Immature natural killer cell (primary cell): ENCODE measurements at places on chromosomes 4 and X. TPM values are rescaled to one million over a fixed set of nuclear protein-coding genes. Genes with fewer than 3 reads are reported as not detected.
A peak's percentile ranks its signal among the peaks of the same experiment; 100 is the strongest.

The CT47B1 gene
- not detected for polyA plus RNA-seq

The FABP2 gene
- not detected for polyA plus RNA-seq

The PCSK1N gene
- polyA plus RNA-seq = 0.32 TPM

The TFE3 gene
- polyA plus RNA-seq = 9.0 TPM

DNA sequence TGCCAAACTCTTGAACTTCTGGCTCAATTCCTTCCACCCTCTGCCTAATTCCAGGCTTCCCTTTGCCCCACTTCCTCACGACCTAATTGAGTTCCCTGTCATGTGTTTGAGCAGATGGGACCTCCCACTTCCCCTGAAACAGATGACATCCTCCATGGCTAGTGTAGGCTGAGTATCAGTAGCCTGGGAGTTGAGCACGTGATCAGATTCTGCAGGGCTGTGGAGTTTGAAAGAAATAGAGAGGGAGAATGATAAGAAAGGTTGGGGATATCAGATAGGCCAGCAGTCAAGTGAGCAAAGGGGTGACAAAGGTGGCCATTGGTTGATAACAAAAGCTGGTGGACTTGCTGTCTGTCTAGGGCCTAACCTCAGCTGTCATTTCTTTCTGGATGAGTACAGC is 18.8 kb upstream of the NWD2 start:
- H3K27ac ChIP-seq = no peak overlapping the region
- H3K36me3 ChIP-seq = no peaks in the 10 kb centered on the region

GRCh38 chr4:2650276-2650675 is 105.9 kb downstream of the TNIP2 start:
- peaks cover 18% of the 10 kb centered on the region for H3K4me1 ChIP-seq
- H3K27me3 ChIP-seq = no peaks in the 10 kb centered on the region
- H3K4me3 ChIP-seq = no peak overlapping the region
- peaks cover 9% of the 10 kb centered on the region for H3K36me3 ChIP-seq
- no peak for DNase-seq
- H3K27ac ChIP-seq = peak overlapping the region; percentile 21

DNA sequence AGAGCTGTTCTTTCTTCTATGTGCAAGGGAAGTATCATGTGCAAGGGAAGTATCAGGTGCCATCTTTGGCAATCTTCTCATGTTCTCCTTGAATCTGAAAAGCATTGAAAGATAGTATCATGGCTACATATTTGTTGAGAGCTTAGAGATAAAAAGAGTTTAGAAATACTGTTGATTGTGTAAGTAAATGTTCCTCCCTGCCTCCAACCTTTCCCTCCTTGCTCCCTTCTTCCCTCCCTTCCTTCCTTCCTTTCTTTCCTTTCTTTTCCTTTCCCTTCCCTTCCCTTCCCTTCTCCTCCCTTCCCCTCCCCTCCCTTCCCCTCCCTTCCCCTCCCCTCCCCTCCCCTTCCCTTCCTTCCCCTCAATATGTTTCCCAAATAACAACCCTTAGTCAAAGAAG is 108.7 kb downstream of the GBA3 start:
- no peak for DNase-seq
- H3K4me3 ChIP-seq = no peak overlapping the region
- no peaks in the 10 kb centered on the region for H3K27me3 ChIP-seq

The ADGRL3 gene
- not detected for polyA plus RNA-seq

GRCh38 chr4:12595986-12596385 is 888.2 kb downstream of the RAB28 start:
- no peaks in the 10 kb centered on the region for H3K4me1 ChIP-seq
- no peak overlapping the region for H3K4me3 ChIP-seq
- no peak for DNase-seq
- H3K27ac ChIP-seq = no peak overlapping the region
- peaks cover 3% of the 10 kb centered on the region for H3K27me3 ChIP-seq
- no peaks in the 10 kb centered on the region for H3K36me3 ChIP-seq

- no peak overlapping the region for H3K4me3 ChIP-seq
- no peaks in the 10 kb centered on the region for H3K27me3 ChIP-seq
- H3K27ac ChIP-seq = no peak overlapping the region
- no peaks in the 10 kb centered on the region for H3K4me1 ChIP-seq
- DNase-seq = no peak
Observed at GRCh38 chr4:61182915-61183314, 17.2 kb upstream of the ADGRL3 start.

DNA sequence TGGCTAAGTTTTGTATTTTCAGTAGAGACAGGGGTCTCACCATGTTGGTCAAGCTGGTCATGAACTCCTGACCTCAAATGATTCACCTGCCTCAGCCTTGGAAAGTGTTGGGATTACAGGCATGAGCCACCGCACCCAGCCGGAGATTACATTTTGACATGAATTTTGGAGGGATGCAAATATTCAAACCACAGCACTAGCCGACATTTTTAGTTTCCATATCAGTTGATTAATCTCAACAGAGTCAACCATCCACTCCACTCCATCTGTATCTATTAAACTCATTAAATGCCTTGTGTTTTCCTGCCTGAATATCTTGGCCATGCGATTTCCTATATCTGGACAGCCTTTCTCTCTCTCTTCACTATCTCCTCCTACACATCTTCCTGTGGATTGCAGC is 64.1 kb upstream of the PDGFRA start:
- peaks cover 6% of the 10 kb centered on the region for H3K27me3 ChIP-seq
- H3K4me1 ChIP-seq = no peaks in the 10 kb centered on the region
- DNase-seq = no peak
- no peaks in the 10 kb centered on the region for H3K36me3 ChIP-seq
- no peak overlapping the region for H3K4me3 ChIP-seq
- no peak overlapping the region for H3K27ac ChIP-seq

DNA sequence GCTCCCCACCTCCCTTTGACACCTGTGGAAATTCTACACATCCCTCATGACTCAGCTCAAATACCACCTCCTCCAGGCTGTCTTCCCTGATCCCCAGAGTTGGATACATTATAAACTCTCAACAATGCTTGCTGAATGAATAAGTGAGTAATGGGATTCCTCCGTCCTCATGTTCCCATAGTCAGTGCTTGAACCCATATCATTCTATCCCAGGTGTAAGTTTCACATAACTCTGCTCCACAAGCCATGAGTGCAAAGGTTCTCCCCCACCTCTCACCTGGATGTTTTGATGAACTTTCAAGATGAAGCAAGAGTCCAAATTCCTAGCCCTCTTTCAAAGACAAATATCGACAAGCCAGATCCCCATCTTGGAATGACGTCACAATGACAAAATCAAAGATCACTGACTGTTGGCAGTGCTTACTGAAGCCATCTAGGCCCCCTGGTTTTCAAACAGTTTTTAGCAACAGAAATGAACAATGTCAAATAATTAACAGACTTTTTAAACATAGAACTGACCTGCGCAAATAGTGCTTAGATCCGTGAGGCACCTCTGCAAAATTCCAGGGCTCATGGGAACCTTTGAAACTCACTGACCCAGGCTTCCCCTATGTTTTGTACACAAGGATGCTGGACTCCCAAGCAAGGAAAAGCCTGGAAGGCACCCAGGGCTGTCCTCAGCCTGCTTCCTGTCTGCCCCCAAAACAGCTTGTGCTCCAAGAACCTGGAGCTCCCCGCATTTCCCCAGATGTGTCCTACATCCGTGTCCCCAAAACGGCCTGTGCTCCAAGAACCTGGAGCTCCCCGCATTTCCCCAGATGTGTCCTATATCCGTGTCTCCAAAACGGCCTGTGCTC is 4.0 kb downstream of the SLC2A9 start:
- no peak overlapping the region for H3K4me3 ChIP-seq
- no peak overlapping the region for H3K27ac ChIP-seq
- H3K4me1 ChIP-seq = no peaks in the 10 kb centered on the region

- no peaks in the 10 kb centered on the region for H3K36me3 ChIP-seq
- no peak for DNase-seq
- peaks cover 5% of the 10 kb centered on the region for H3K4me1 ChIP-seq
- no peak within 1 kb of the TSS for H3K4me3 ChIP-seq
Observed at GRCh38 chr4:52019936-52020657, at the start of gene LRRC66. LRRC66 (minus strand) TSS chr4:52020363; CDS start chr4:52017613, 2,750 bp downstream.

The TCEAL8 gene
- 105 TPM for polyA plus RNA-seq

The MAGEB17 gene
- polyA plus RNA-seq = not detected

The AMBN gene
- not detected for polyA plus RNA-seq

DNA sequence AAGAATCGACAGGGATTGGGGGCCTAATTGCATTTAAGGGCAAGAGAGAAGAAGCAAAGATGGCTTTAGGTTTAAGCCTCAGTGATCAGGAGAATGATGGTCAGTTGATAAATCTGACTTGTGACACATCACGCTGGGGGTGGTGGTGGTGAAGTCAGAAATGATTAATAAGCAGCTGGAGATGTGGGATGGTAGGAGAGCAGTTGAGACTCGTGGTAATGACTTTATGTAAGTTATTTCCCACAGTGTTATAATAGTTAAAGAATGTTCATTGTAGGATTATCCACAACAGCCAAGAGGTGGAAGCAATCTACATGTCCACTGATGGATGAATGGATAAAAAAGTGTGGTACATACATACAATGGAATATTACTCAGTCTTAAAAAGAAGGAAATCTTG is 178.9 kb upstream of the GPC4 start:
- no peaks in the 10 kb centered on the region for H3K27me3 ChIP-seq
- H3K27ac ChIP-seq = no peak overlapping the region
- H3K36me3 ChIP-seq = no peaks in the 10 kb centered on the region
- H3K4me3 ChIP-seq = no peak overlapping the region
- H3K4me1 ChIP-seq = no peaks in the 10 kb centered on the region

DNA sequence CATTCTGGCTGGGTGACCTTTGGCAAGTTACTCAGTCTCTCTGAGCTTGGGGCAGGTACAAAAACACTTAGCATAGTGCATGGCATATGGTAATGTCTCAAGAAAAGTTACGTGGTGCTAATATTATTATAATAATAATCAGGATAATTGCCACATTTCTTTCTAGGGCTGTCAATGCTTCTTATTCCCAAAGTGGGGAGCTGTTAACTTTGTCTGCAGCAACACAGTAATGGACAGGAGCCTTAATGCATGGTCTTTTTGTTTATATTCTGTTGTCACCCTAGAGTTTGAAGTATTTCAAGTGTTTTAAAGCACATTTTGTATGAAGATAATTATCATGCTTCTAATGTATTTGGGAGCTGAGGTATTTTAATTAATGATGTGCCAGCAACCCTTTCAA is 121.8 kb downstream of the FHIP1A start:
- DNase-seq = no peak
- H3K27ac ChIP-seq = no peak overlapping the region
- H3K4me3 ChIP-seq = no peak overlapping the region
- no peaks in the 10 kb centered on the region for H3K27me3 ChIP-seq

DNA sequence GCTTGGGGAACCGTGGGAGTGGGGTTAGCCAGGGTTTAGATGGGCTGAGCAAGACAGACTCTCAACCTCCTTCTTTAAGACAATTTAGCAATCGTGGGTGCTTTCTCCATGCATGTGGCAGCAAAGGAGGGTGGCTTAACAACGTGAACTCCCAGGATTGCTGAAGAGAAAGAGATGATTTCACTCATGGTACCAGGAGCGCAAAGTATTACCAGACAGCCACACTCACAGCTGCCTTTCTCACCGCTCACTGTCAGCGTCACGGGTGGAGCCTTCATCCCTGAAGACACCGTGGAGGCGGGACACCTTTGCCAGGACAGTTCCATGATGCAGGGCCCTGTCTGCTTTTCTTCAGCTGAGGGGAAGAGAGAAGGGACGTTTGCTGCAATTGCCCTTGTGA is 212.5 kb upstream of the PSAPL1 start:
- peak; percentile 25 for DNase-seq
- H3K27me3 ChIP-seq = peaks cover 35% of the 10 kb centered on the region
- H3K4me3 ChIP-seq = peak overlapping the region; percentile 82
- peaks cover 16% of the 10 kb centered on the region for H3K36me3 ChIP-seq
- H3K4me1 ChIP-seq = peaks cover 94% of the 10 kb centered on the region

DNA sequence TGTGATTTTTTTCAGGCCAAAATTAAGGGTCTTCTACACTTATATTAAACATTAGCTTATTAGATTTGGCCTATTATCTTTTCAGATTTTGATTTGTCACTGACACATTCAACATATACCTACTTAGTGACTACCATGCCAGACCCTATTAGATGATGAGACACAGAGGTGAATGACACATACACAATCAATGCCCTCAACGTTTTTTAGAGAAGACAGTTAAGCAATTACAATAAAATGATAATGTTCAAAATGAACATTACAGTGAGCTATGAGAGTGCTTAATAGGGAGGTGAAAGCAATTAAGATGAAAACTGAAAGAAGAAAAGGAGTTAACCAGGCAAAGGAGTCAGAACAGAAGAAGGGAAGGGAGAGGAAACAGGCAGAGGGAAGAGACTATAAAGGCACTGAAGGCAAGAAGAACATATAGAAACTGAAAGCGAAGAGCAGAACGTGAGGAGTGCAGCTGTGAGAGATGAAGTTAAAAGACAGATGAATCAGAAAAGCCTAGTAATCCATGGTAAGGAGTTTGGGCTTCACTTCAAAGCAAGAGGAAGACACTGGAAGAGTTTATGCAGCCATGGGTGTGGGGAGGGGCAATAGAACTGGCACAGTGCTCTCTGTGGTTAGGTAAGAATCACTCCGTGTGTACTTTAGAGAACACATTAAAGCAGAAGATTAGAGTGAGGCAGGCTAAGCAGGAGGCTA is 119.0 kb downstream of the REELD1 start:
- H3K36me3 ChIP-seq = no peaks in the 10 kb centered on the region
- peaks cover 2% of the 10 kb centered on the region for H3K27me3 ChIP-seq
- H3K27ac ChIP-seq = no peak overlapping the region
- no peak overlapping the region for H3K4me3 ChIP-seq
- H3K4me1 ChIP-seq = no peaks in the 10 kb centered on the region

DNA sequence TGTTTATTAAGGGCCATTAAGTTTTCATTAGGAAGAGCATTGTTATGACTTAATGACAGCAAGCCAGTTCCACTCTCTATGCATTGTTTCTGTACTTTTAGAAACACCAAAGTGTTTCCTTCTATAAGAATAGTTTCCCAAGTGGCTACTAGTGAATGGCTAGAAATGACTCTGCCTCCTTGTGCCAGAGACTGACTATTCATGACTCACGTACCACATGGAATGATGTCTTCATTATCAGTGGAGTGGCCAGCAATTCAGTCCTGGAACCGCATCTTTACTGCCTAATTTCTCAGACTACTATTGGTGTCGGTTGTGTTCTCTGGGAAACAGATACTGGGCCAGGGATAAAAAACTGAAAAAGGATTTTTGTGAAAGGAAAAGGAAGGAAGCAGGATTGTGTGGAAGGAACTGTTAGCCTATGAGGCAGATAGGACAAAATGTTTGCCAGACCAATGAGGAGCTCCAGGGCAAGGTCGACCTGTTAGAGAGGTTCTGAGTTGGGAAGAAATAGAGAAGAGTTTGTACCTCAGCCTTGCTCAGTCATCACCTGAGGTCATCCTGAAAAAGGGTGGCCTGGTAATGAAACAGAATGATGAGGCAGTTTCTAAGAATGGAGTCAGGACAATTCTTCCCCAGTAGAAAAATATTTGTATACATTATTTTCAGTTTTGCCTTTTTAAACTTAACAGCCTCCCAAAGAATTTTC is 218.6 kb downstream of the SPCS3 start:
- H3K27me3 ChIP-seq = no peaks in the 10 kb centered on the region
- H3K36me3 ChIP-seq = no peaks in the 10 kb centered on the region
- no peak overlapping the region for H3K27ac ChIP-seq
- no peaks in the 10 kb centered on the region for H3K4me1 ChIP-seq
- H3K4me3 ChIP-seq = no peak overlapping the region

GRCh38 chr4:1175635-1176229 is 3.3 kb upstream of the SPON2 start:
- peak overlapping the region; percentile 86 for H3K27ac ChIP-seq
- no peak for DNase-seq
- peaks cover 38% of the 10 kb centered on the region for H3K27me3 ChIP-seq
- H3K4me1 ChIP-seq = peaks cover 69% of the 10 kb centered on the region

- no peak for DNase-seq
- H3K36me3 ChIP-seq = no peaks in the 10 kb centered on the region
- H3K27me3 ChIP-seq = peaks cover 8% of the 10 kb centered on the region
- H3K4me1 ChIP-seq = no peaks in the 10 kb centered on the region
Observed at GRCh38 chrX:3216581-3217180, 129.8 kb downstream of the MXRA5 start.
